Uterus (tissue), 4 donors: ENCODE measurements at places on chromosomes 6 and 20. TPM values are rescaled to one million over a fixed set of nuclear protein-coding genes. Genes with fewer than 3 reads are reported as not detected.

DNA sequence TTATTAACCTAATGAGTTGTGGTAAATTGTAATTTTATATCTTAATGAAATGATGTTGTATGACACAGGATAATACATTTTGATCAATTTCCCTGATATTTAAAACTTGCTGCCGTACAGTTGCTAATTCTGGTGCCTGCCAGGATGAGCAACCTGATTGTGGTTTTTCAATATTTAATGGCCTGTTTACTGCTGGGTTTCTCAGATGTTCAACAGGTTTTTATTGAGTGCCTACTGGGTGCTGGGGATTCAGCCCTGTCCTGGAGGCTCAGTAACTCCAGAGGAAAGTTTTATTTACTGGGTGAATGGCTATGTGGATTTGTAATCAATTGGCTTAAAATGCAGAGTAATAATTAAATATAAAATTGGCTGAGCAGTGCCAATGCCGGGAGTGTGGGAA lies 8.0 kb downstream of the TOX2 start:
- no peak for DNase-seq

DNA sequence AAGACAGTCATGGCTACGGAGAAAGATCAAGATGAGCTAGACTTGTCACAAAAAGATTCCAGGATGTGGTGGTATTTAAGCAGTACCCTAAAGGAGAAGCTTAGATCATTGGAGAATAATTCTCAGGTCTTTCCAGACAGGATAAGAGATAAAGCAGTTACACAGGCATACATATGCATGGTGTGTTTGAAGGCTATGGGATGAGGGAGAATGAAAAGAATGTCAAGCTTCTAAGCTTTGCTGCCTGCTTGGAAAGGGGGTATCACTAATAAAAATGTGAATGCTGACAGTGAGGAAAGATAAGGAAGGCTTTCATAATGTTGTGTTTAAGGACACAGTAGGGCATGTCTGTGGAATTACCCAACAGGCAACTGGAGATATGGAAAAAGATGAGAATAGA lies 28.1 kb downstream of the RWDD2A start:
- no peak for DNase-seq

GRCh38 chr6:26251354-26252076 lies 113.5 kb upstream of the BTN3A2 start:
- DNase-seq: no peak

GRCh38 chr6:22774129-22774528 lies 204.8 kb downstream of the HDGFL1 start:
- no peak for DNase-seq

GRCh38 chr6:93120154-93120742 lies 299.1 kb downstream of the EPHA7 start:
- no peak for DNase-seq

- DNase-seq: no peak
Measured at GRCh38 chr20:6852478-6852877, 85.0 kb downstream of the BMP2 start.

DNA sequence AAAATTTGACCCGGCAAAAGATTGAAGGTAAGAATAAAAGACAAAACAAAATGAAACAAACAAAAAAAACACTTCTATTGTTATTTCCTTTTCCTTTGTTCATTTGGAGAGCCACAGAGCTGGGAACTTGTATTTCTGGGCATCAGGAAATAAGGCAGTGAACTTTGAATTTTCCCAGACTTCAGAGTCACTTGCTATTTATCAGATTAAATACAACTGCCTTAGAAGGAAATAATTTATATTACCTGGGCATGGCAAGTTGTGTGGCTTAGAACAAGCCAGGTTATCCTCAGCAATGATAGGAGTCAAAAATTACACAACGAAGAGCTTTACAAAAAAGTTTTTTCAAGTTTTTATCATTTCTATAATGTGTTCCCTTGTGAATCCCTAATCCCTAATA lies 20.2 kb upstream of the MRAP2 start:
- DNase-seq: no peak

DNA sequence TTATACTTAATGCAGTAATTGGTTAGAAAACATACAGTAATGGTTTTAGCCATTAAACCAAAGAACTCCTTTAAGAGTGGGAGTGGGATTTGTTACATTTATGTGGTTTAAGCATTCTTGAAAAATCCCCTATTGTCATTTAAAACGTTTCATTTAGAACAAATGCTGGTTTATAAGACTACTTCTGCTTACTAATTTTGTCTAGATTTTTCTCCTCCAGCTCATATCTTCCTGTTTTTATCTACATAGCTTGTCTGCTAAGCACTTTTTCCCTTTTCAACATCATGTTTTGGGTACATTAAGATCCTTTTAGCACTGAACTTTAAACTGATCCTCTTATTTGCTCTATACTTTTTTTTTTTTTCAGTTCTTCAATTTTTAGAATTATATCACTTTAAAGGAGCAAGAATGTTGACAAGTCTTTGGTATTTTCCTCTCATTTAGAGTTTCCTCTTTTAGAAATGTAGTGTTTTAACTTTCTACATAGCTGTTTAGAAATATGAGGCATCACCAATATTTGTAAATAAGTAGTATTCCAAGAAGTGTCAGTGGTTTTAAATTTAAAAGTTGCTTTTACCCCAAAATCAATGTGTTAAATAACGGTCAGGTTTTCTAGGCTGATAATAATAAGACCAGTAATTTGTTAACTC lies 80.9 kb downstream of the SESN1 start:
- no peak for DNase-seq

CAGE1 gene
- total RNA-seq: not detected

EGFL8 gene
- 25.3 TPM for total RNA-seq

SEMG1 gene
- not detected for total RNA-seq
